Fibroblast of skin of back (primary cell): ENCODE measurements at places on chromosomes 16 and 17.
A peak's percentile ranks its signal among the peaks of the same experiment; 100 is the strongest.

DNA sequence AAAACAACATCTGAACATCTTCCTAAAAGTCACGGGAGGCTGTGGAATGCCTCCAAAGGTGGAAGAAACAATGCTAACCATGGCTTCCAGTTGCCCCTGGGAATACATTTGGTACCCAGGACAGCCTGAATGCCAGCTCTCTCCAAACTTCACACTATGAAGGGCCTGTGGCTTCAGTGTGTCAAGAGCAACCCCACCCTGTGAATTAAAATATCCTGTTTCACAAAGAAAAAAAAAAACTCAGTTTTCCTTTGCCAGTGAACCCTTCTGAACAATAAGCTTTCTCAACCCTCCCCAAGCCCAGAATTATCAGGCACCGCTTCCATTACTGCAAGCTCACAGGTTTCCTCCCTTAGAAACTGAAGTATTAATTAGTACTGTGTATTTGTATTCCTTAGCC is 69.8 kb downstream of the SLC39A11 start:
- DNase-seq: no peak

DNA sequence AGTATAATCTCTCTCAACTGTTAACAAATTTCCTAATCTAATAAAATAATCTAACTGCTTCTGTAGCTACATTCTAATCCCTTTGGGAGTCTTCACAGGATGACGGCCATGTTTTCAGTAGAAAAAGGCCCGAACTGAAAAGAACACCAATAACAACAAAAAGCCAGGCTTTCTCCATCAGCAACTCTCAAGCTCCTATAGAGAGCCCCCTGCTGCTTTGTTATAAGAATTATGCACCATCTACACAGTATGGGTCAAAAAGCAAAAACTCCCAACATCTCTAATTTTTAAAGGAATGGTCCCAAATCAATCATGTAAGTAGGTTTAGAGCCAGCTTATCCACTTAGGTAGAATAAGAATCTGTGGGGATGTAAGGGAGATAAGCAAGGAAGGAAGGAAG is 163.6 kb upstream of the C17orf78 start:
- DNase-seq: peak; percentile 27

DNA sequence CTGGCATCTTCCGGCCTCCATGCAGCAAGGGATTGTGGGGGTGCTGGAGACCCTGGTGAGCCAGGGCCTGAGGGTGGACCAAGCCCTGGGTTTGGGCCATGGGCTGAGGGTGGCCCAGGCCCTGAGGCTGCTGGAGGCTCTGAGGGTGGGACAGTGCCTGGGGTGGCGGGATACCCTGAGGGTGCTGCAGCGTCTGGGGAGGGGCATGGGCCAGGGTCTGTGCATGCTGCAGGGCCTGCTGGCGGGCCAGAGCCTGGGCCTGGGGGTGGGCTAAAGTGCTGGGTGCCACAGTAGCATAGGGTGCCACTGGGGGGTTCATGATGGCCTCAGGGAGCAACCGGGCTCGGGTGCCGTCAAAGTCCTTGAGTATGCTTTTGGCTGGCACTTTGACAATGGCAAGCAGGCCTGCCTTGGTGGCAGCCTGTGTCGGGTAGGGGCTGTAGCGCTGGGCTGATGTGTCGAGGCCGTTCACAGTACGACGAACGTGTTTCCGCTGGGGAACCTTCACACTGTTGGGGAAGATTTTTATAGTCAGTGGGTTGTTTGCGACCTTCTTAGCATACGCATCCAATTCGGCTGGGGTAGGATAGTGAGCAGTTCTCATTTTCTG is 15.6 kb downstream of the TRAF4 start:
- no peak for DNase-seq

- DNase-seq: no peak
These were observed 35.4 kb downstream of the OMG start for GRCh38 chr17:31261601-31262000.

DNA sequence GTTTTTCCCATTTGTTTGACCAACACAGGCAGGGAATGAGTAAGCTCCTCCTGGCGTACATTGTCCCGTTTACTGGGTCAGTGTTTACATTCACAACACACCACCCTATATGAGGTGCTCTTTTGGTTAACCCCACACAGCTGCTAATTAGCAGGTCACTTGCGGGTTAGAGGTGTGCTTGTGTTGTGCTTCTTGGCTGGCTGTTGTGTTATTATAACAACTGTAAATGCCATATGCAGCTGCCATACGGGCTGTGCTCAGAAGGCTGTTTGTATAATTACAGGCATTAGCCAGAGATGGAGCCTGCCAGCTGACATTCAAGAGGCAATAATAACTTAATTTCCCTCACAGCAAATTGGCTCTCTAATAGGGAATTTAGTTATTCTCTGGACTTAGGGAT is 205.1 kb upstream of the ELAC2 start:
- no peak for DNase-seq

- peak; percentile 77 for DNase-seq
These were observed 213.4 kb downstream of the SOX9 start for GRCh38 chr17:72334205-72334604.

DNA sequence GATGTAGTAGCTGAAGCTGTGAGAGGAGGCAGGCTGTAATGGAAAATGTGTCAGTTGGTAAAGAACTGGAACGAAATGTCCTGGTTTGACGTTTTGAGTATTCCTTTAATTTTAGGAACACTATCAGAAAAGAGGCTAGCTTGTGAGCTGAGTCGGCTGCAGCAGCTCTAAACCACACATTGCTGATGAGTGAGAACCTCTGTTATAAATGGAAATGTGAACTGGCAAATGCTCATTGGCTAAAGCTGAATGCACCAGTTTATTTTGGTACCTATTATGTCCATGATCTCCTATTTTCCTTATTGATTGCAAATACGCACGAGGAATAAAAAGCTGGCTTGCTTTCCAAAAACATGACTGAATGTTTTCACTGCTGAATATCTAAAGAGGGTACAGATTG is 11.0 kb upstream of the WIPI1 start:
- DNase-seq: peak; percentile 46

DNA sequence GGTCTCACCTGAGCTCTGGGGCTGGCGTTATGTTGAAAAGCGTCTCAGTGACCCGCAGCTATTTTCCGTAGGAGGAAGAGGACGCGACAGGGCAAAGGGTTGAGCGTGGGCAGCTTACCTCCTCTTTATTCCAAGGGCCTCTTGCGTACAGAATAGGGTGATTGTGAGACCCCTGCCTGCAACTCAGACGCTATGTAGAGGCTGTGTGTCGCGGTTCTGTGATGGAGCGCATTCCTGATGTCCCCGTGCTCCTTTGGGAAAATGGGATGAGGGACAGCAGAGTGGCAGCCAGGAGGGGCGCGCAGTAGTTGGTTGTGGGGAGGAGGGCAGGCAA is 531 bp upstream of the CDH8 start:
- DNase-seq: peak; percentile 9

- no peak for DNase-seq
These were observed 219.2 kb downstream of the SHISA9 start for GRCh38 chr16:13120557-13120956.

DNA sequence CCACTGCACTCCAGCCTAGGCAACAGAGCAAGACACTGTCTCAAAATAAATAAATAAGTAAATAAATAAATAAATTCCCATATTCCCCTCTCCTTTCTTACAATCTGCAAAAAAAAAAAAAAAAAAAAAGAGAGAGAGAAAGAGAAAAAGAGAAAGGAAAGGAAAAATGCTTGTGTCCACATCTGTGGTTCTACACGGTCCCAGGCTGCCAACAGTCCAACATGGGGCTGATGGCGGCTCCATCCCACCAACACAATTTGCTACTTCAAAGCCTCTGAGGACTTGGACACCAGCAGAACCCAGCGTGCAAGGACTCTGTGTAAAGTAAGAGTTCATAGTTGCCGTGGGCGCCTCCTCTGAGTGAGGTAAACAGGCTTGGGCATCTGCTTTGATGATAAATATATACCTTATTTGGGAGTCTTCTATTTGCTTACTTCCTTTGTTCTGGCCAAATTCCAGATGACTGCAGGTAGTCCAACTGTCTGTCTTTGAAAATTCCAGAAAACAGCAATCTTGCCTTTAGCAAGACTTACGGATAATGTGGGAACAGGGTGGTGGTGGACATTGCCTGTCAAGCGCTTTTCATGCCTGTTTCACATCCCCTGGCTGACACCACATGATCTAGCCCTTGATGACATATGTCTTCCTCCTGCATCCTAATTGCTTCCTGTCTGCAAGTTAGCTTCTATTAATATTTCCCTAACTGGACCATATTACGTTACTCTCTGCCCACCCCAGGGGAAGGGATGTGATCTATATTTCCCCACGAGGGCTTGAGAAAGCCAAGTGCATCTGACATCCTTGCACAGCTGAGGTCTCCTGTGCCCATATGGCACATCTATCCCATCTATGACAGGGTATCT is 10.1 kb downstream of the LITAF start:
- no peak for DNase-seq

- peak; percentile 47 for DNase-seq
These were observed 9.6 kb upstream of the PLEKHG4 start for GRCh38 chr16:67269766-67270165.

DNA sequence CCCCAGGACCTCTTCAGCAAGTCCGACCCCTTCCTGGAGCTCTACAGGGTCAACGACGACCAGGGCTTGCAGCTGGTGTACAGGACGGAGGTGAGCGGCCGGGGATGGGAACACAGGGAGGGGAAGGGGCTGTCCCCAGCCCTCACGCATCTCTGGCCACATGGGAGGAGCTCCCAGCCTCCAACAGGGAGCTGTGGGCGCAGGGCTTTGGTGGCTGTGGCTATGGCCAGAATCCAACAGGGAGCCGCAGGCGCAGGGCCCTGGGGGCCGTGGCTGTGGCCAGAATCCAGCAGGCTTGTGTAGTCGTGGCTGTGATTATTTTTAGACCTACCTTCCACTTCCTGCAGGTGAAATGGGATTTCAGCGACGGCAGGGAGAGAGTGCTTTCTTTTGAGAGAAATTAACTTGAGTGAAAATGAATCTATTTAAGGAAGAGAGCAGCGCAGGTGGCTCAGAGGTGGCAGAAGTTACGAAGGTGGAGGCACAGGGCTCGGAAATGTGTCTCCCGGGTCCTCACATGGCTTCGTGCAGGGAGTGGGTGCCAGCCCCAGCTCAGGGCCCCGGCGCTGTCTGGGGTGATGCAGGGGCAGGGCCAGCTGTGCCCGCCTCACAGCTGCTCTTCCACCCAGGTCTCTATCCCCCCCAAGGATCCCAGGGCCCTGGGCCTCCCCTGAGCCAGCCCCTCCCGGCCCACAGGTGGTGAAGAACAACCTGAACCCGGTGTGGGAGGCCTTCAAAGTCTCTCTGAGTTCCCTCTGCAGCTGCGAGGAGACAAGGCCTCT is 9.4 kb downstream of the CPNE7 start:
- DNase-seq: no peak

GRCh38 chr17:66964930-66965800 is 658 bp downstream of the CACNG4 start:
- DNase-seq: no peak

- peak; percentile 54 for DNase-seq
These were observed 15.3 kb upstream of the FZD2 start for GRCh38 chr17:44541884-44542581.

DNA sequence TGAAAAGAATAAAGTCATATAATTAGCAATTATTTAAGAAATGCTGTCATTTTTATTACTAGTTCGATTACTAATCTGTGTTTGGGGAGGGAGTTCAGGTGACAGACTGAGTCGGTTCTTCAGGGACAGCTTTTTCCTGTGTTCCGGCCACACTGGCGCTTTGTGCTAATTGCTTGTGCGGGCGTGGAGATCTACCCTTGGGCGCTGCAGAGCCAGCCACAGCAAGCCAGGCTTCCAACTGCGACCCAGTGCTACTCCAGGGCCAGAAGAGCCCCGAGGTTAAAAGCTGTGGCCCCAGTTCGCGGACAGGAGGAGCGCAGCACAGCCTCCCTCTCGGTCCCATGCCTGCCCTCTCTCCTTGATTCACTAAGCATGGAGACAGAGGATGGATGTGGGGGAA is 6.5 kb upstream of the OR2C1 start:
- DNase-seq: no peak

GRCh38 chr17:72644492-72644891 is 448.0 kb downstream of the SLC39A11 start:
- no peak for DNase-seq

GRCh38 chr16:64092271-64092670 is 1029.6 kb downstream of the CDH11 start:
- DNase-seq: peak; percentile 95

DNA sequence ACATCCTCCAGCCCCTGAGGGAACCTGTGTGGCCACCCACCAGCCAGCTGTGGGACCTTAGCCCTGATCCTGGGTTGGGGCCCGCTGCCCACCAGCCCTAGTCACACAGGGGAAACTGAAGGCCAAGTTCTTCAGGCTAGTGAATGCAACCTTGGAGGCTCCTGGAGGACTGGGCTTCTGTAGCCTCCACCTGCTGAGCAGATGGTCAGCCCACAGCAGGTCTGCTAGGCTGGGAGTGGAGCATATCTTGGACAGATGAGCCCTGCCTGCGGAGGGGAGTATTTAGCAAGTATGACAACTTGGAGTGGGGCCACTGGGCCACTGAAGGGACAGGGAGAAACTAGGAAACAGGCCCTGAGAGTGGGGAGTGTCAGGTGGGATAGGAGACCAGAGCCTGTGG is 4.1 kb downstream of the DPEP3 start:
- DNase-seq: no peak

DNA sequence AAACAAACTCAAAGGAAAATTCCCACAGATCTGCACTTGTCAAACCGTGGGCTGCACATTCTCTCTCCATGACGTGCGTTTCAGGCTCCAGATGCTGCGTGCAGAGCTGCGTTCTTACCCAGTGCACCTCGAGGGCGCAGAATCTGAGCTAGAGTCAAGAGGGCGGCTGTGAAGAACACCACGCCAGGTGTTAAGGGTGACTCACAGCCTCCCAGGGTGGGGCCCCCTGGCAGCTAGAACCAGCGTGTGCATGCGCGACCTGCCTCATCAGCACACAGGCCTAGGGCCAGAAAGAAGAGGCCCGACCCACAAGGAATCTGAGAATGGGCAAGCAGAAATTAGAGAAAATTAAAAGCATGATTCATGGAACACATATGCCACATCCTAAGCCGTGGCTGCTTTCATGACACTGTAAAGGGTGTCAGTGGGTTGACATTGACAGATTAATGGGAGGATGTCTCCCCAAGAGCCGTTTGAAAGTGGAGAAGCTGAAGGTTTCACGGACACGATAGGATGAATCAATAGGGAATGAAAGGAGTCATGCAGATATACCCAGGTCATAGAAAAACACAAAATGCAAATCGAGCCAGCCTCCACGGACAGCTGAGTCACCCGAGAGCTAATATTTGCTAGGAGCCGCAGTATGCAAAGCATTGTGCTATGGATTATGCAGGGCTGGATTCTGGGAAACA is 29.0 kb downstream of the MARCHF10 start:
- peak; percentile 85 for DNase-seq

DNA sequence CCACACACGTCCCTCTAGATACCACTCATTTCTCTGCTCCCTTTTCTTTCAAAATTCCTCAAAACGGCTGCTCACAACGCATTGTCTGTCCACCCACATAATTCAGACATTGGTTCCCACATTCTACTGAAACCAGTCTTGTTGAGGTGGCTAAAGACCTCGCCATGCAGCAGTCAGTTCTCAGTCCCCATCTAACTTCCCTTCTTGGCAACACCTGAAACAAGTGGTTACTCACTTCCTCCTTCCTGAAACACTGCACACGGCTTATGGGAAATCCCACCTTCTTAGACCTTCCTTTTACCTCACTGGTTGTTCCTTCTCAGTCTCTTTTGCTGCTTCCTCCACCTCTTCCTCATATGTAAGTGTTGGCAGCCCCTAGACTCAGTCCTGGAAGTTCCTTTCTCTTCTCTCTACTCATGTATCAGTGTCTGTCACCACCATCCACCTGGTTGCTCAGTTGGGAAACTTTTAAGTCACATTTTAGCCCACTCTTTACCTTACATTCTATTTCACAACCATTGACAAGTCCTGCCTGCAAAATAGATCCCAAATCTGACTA is 277.1 kb downstream of the CEP112 start:
- DNase-seq: no peak
